Lower lobe of right lung (tissue), 2 donors: ENCODE measurements at places on chromosomes 16 and 17. TPM values are rescaled to one million over a fixed set of nuclear protein-coding genes. Genes with fewer than 3 reads are reported as not detected.
A peak's percentile ranks its signal among the peaks of the same experiment; 100 is the strongest.

DNA sequence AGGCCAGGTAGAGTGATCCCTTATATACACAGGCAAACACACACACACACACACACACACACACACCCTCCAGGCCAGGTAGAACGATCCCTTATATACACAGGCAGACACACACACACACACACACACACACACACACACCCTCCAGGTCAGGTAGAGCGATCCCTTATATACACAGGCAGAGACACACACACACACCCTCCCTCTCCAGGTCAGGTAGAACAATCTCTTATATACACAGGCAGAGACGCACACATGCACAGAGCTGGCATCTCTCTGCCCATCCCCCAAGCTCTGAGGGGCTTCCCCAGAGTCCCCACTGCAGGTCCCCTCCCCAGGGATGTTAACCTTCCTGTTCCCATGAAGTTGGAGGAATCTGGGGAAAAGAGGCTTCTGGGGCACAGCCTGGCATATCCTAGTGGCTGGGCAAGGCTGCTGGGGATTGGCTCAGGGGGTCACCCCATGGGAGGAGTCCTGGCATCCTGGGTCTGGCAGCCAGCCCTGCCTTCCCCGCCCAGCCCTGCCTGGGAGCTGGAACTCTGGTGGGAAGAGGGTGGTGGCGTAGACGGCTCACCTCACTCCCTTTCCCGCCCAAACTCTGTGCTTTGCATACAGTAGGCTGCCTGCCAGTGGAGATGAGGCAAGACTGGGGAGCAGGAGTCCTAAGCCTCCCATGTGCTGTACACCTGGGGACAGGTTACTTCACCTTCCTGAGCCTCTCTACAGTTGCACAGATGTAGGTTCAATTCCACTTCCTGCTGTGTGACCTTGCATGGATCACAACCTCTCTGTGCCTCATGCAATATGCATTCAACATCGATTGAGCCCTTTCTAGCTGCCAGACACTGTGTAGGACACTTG lies 41.8 kb downstream of the TEKT5 start:
- H3K36me3 ChIP-seq = no peaks in the 10 kb centered on the region
- no peaks in the 10 kb centered on the region for H3K27me3 ChIP-seq
- peak; percentile 91 for DNase-seq
- no peak overlapping the region for H3K4me3 ChIP-seq
- no peaks in the 10 kb centered on the region for H3K4me1 ChIP-seq
- H3K27ac ChIP-seq = peak overlapping the region; percentile 36

WFDC1 gene
- 18.0 TPM for total RNA-seq

- H3K4me1 ChIP-seq = no peaks in the 10 kb centered on the region
- H3K27me3 ChIP-seq = no peaks in the 10 kb centered on the region
- H3K27ac ChIP-seq = no peak overlapping the region
- no peak for DNase-seq
- no peak overlapping the region for H3K4me3 ChIP-seq
- no peaks in the 10 kb centered on the region for H3K36me3 ChIP-seq
These were observed 31.7 kb upstream of the GAN start for GRCh38 chr16:81283044-81283443.

GRCh38 chr17:63950940-63951907 lies 19.1 kb upstream of the CD79B start:
- no peak overlapping the region for H3K27ac ChIP-seq
- H3K36me3 ChIP-seq = no peaks in the 10 kb centered on the region
- no peak for DNase-seq

DNA sequence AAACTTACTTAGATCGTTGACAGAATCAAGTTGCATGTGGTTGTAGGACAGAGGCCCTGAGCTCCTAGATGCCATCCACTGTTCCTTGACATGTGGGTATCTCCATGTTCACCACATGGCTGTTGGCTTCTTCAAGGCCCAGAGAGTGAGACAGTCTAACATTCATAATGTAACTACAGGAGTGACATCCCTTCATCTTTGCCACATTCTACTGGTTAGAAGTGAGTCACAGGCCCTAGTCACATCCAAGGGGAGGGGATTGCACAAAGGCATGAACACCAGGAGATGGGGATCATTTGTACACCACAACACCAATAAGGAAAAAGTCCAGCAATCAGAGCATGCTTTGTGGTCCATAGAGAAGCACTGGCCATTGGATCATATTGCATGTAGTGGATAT lies 56.6 kb downstream of the WSCD1 start:
- H3K27ac ChIP-seq = no peak overlapping the region
- no peaks in the 10 kb centered on the region for H3K4me1 ChIP-seq
- H3K36me3 ChIP-seq = no peaks in the 10 kb centered on the region
- no peak overlapping the region for H3K4me3 ChIP-seq

GRCh38 chr16:85432606-85433005 lies 180.5 kb upstream of the GSE1 start:
- no peak overlapping the region for H3K27ac ChIP-seq
- H3K27me3 ChIP-seq = no peaks in the 10 kb centered on the region
- H3K4me3 ChIP-seq = no peak overlapping the region
- H3K4me1 ChIP-seq = peaks cover 14% of the 10 kb centered on the region

GRCh38 chr16:57999971-58000705 lies at the start of gene ZNF319:
ZNF319 (minus strand) TSS chr16:58000672; CDS start chr16:57998265, 2,407 bp downstream.
- peaks cover 51% of the 10 kb centered on the region for H3K36me3 ChIP-seq
- H3K4me3 ChIP-seq = peak within 1 kb of the TSS; percentile 89
- H3K27ac ChIP-seq = peak within 1 kb of the TSS; percentile 95
- peaks cover 37% of the 10 kb centered on the region for H3K4me1 ChIP-seq

GRCh38 chr16:48681520-48681919 lies 71.5 kb upstream of the N4BP1 start:
- H3K27ac ChIP-seq = no peak overlapping the region
- H3K36me3 ChIP-seq = no peaks in the 10 kb centered on the region
- H3K4me1 ChIP-seq = no peaks in the 10 kb centered on the region
- H3K4me3 ChIP-seq = no peak overlapping the region
- DNase-seq = no peak

DNA sequence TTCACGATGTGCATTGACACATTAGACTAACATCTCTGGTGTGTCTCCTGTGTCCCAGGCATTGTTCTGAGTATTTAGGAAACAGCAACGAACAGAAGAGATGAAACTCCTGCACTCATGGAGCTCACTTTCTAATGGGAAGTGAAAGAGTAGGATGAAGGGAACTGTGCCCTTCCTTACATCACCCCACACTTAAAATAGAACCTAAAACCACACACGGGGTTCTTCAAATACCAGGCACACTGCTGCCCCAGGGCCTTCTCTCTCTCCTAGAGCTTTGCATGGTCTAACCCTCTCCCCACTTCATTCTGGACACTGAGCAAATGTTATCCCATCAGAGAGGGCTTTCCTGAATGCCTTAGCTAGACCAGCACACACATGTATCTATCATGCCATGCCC lies 33.7 kb downstream of the TRIM25 start:
- DNase-seq = no peak
- H3K4me3 ChIP-seq = no peak overlapping the region
- H3K4me1 ChIP-seq = no peaks in the 10 kb centered on the region
- no peaks in the 10 kb centered on the region for H3K27me3 ChIP-seq
- no peak overlapping the region for H3K27ac ChIP-seq
- no peaks in the 10 kb centered on the region for H3K36me3 ChIP-seq

- H3K27me3 ChIP-seq = no peaks in the 10 kb centered on the region
- no peak for DNase-seq
- H3K36me3 ChIP-seq = no peaks in the 10 kb centered on the region
- H3K27ac ChIP-seq = no peak overlapping the region
- H3K4me3 ChIP-seq = no peak overlapping the region
These were observed 435.0 kb downstream of the MAF start for GRCh38 chr16:79165506-79165905.

NSRP1 gene
- total RNA-seq = 33.1 TPM

GRCh38 chr16:59886021-59886420 lies 1151.9 kb upstream of the GOT2 start:
- no peak overlapping the region for H3K27ac ChIP-seq
- no peak for DNase-seq
- no peaks in the 10 kb centered on the region for H3K27me3 ChIP-seq
- H3K4me1 ChIP-seq = no peaks in the 10 kb centered on the region
- H3K36me3 ChIP-seq = no peaks in the 10 kb centered on the region

DNA sequence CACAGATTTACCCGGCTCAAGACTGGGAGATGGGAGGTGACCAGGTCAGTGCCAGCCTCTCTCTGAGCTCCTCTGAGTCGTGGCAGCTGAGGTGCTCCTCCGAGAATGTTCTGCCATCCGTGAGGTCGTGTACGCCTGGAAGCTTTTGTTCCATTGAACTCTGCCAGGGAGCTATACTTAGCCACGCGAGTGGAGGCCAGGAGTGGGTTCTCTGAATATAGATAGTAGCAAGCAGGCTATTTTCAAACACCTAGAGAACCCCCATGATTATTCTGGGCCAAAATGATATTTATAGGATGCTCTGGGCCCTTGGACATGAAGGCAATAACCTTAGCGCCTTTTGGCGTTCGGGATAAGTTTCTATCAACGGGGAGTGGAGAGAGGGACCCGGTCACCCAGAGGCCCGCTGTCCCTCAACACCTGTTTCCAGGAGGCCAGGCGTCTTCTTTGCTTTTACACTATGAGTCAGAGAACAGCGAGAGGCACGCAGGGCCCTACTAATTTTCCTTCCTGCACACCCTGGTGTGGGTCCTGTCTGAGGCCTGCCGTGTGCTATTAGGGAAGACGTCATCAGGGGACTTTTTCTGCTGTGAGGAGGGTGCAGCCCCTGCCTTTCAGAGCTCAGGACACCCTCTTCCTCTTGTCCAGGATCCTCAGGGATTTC lies 11.0 kb upstream of the MVD start:
- H3K4me1 ChIP-seq = no peaks in the 10 kb centered on the region
- H3K27ac ChIP-seq = no peak overlapping the region
- DNase-seq = no peak
- H3K36me3 ChIP-seq = peaks cover 11% of the 10 kb centered on the region
- H3K27me3 ChIP-seq = peaks cover 4% of the 10 kb centered on the region
- no peak overlapping the region for H3K4me3 ChIP-seq

DHRS7C gene
- not detected for total RNA-seq

DNA sequence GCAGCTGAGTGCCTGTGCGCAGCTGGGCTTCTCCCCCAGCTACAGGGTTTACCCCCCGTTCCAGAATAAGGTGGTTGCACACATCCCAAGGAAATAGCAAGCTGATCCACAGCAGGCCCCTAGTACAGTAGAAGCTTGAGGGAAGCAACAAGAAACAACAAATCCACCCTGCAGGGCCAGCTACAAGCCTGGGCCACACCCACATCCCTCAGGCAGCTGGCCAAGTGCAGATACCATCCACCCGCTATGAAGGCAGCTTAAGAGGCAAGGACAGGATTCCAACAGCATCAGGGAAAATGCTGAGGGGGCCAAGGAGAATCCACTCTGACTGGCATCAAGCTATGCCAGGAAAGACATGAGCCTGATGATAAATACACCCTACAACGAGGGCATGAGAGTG lies 66.9 kb upstream of the RCVRN start:
- peaks cover 26% of the 10 kb centered on the region for H3K4me1 ChIP-seq
- no peak overlapping the region for H3K4me3 ChIP-seq
- peak overlapping the region; percentile 41 for H3K27ac ChIP-seq
- peak; percentile 66 for DNase-seq
- no peaks in the 10 kb centered on the region for H3K27me3 ChIP-seq
- no peaks in the 10 kb centered on the region for H3K36me3 ChIP-seq

DNA sequence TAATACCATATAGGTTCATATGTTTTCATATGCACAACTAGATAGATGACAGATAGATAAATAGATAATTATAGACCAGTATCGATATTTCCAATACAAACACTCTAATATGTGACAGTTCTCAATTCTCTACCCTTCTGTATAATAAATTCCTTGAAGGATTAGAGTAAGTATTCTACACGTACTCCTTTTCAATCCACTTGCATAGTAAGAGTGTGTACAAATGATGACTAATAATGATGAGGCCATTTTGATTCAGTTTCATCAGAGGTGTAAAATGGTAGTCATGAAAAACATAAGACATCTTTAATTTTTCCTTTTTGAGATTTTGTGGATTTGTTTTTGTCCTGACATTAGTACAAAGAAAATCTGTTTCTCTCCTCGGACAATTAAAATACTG lies 188.3 kb upstream of the WSB1 start:
- H3K4me3 ChIP-seq = no peak overlapping the region
- H3K4me1 ChIP-seq = no peaks in the 10 kb centered on the region
- no peaks in the 10 kb centered on the region for H3K36me3 ChIP-seq
- no peak overlapping the region for H3K27ac ChIP-seq

DNA sequence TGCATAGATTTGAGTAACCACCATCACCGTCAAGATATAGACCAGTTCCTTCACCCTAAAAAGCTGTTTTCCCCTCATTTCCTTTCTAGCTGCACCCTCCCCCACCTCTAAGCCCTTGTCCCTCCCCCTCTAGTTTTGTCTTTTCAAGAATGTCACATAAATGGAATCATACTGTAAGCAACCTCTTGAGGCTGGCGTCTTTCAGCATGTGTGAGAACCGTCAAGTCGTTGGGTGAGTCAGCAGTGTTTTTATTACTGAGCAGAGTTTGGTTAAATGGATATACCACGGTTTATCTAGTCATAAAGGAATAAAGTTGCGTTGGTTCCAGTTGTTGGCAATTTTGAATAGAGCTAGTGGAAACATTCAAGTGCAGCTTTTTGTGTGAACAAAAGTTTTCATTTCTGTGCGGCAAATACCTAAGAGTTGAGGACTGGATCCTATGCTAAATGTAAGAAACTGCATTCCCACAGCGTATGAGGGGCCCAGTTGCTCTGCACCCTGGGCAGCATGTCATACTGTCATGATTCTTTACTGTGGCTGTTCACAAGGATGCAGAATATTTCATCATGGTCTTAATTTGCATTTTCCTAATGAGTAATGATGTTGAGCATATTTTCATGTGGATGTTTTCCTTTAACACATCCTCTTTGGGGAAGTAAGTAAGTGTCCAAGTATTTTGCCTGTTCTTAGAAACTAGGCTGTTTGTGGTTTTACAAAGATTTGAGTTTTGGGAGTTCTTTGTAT lies 264.3 kb downstream of the CPPED1 start:
- no peak overlapping the region for H3K27ac ChIP-seq
- no peak for DNase-seq
- peaks cover 4% of the 10 kb centered on the region for H3K4me1 ChIP-seq
- H3K27me3 ChIP-seq = no peaks in the 10 kb centered on the region
- H3K4me3 ChIP-seq = no peak overlapping the region
- H3K36me3 ChIP-seq = no peaks in the 10 kb centered on the region

FBF1 gene
- 13.1 TPM for total RNA-seq

DNA sequence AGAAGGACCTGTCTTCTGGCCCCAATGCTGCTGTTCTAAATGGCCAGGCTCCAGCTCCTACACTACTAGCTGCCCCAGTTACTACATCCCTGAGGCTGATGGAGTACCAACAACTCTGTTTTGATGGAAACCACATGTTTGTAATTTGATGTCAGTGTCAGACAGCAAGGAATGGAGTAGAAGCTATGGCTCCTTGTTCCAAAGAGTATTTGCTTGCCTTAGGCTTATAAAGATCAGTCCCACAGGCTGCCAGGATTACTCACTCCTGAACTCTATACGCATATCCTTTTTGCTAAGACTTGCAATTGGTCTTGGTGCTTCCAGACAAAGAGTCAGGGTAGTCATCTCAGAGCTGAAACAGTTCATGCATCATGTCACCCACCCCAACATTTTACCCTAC lies 139.6 kb downstream of the HS3ST3A1 start:
- no peak for DNase-seq
- no peak overlapping the region for H3K27ac ChIP-seq

- H3K4me1 ChIP-seq = peaks cover 22% of the 10 kb centered on the region
- no peak overlapping the region for H3K27ac ChIP-seq
- no peak for DNase-seq
- H3K27me3 ChIP-seq = no peaks in the 10 kb centered on the region
- no peak overlapping the region for H3K4me3 ChIP-seq
These were observed 10.9 kb upstream of the ZFP90 start for GRCh38 chr16:68528233-68528632.
